Activated T-cell treated with anti-CD3 and anti-CD28 coated beads, Interleukin-2, amount 50 U/mL, for 48 hours (primary cell): ENCODE measurements at places on chromosomes 7 and 10.

- DNase-seq = no peak
Measured at GRCh38 chr7:134768243-134768642, 11.2 kb upstream of the CALD1 start.

GRCh38 chr10:132803416-132804210, 17.7 kb upstream of the NKX6-2 start:
- DNase-seq = no peak

GRCh38 chr7:2670171-2670570, 17.8 kb upstream of the AMZ1 start:
- no peak for DNase-seq

DNA sequence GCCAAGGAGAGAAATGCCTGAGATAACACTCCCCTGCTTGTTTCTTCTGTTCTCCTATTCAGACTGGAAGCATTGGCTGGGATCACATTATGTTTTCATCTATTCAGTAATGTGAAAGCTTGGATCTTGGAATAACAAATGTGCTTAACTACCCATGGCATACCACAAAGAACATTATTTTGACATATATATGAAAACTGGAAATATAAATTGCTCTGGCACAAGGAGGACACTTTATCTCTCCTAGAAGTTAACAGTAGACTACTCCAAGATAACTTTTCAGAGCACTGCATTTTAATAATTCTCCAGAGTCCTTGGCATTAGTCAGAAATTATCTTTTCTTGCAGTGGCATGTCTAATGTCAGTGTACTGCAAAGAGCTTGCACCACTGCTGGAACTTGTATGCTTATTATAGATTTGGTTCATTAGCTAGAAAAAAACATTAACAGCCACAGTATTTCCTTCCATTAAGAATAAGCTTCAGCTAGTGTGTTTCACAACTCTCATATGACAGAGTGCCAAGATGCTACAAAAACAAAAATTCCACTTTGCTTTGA, 169.3 kb upstream of the LRRN3 start:
- DNase-seq = no peak

- no peak for DNase-seq
Measured at GRCh38 chr10:96987842-96988175, 155.7 kb downstream of the LCOR start.

GRCh38 chr7:1986366-1987083, 246.2 kb downstream of the MAD1L1 start:
- peak; percentile 25 for DNase-seq

GRCh38 chr7:126445991-126446390, 806.8 kb downstream of the GRM8 start:
- no peak for DNase-seq

DNA sequence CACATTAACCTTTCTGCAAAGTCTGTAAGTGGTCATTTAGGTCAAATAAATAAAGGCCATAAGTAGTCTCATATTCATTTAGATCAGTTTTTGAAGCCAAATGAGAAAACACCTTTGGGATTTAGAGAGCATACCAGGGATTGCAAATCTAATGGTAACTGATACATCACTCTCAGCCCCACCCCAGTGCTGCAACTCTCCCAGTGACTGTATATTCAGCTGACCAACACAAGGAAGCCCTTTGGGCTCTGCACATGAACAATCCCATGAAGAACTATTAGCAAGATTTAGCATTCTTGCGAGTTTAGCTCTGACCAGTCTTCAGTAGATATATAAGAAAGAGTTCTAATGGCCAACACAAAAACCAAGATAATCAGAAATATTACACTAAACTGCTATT, 252.3 kb downstream of the CSTF2T start:
- no peak for DNase-seq

DNA sequence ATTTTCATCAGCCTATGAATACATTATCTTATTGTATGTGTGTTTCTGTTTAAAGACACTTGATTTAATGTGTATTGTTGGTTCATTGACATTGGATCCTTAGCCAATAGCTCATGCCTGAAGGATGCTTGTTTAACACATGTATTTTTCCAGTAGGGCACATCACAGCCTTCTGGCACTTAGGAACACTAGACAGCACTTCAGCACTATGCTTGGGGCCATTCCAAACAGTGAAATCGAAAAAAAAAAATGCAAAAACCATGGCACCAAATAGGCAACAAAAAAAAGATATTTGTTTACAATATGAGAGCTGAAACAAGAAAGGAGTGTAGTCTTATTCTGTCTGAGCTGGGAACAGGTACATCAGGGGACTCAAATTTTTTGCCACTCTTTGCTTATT, 262.8 kb downstream of the SLC25A13 start:
- no peak for DNase-seq

DNA sequence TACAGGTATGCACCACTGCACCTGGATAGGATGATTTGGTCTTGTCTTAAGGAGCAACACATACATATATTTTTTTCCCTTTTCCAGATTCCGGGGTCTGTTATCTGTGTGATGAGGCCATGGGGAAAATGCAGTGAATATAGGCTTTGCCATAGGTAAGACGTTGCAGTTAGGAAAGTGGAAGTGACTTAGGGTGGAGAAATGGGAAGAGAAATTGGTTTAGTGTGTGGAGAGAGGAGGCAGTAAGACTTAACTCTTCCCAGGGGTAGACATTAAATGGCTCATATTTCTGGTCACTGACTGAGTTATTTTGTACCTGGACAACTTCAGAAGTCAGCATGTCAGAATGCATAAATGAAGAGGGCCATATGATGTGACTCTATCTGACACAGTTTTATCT, 66.7 kb downstream of the PFKFB3 start:
- no peak for DNase-seq

DNA sequence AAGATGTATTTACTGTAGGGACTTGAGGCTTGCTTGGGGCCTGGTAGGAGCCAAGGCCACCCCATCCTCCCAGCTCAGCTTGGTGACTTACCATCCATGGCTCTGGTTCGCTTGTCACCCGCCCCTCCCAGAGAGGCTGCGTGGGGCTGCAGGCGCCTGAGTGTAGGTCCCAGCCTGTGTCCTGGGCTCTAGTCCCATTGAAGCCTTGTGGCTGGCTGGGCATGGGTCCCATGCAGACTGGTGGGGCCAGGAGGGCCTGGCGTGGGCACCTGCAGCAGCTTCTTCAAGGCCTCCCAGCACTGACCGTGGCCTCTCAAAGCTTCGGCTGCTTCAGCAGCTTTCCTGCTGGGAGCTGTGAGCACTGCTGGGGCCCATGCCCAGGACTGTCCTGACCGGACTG, 118.1 kb downstream of the INPP5A start:
- no peak for DNase-seq

DNA sequence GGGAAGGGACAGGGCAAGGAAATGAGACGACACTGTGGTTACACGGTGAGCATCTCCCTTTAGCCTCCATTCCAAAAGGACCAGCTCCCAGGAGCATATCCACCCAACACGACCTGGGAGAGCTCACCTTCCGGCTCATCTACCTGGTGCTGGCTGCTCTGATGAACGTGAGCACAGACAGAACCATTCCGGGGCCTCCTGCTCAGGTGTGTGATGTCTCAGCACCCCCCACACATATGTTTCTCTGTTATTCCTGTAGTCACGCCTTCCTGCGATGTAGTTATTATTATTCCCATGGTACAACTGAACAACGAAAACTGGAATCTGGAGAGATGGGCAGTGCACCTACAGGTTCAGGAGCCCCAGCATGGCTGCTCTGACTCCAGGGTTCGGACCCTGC, 20.5 kb upstream of the GPR26 start:
- DNase-seq = no peak

- no peak for DNase-seq
Measured at GRCh38 chr7:95874541-95875265, 102.3 kb downstream of the DYNC1I1 start.

- peak; percentile 75 for DNase-seq
Measured at GRCh38 chr7:2632733-2633537, 1.1 kb downstream of the TTYH3 start.

DNA sequence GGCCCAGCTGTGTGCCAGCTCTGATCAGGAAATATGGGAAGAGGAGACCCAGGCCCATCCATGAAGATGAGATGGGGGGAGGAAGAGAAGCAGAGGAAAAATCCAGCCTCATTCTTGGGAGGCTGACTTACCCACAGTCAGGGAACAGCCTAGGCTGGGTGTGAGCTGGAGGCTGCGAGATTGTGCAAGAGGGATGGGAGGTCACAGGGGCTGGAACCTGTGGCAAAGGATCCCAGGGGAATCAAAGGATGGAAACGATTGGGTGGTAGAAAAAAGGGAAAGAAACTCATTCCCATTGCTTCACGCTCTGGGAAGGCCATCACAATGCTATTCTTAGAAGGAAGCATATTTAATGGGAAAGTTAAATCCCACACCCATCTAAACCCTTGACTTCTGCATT, 26.7 kb upstream of the CRHR2 start:
- DNase-seq = no peak

DNA sequence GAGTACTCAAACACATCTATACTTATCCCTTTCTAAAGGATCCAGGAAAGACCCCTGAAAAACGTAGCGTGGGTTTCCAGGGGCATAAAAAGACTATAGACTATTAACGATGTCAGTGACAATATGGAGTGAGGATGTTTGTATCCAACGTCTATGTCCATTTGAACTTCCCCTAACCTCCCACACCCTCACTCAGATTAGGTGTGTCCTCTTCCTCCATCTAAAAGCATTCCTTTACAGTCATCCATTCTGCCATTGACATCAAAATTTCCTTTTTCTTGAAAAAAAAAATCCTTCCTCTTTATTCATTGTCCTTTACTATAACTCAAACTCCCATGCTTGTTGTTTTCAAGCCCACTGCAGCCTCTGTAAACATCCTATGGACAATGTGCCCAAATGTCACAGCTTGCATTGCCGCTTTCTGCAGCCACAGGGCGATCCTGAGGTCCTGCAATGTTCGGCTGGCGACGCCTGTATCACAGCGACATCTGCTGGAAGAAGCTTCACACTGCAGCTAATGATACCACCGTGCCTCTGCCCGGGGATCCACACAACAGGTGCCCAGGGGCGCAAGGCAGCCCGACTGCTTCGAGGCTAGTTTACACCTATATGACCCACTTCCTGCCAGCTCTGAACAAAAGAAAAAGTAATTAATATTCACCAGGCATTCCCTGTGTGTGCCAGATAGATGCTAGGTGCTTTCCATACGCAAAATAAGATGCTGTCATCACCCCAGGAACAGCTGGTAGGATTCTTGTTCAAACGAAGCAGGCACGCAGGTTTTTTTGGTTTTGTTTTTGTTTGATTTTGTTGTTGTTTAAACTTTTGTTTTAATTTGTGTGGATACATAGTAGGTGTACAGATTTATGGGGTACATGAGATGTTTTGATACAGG, 267.9 kb upstream of the GHITM start:
- peak; percentile 75 for DNase-seq

GRCh38 chr10:14770927-14771326, 3.8 kb downstream of the FAM107B start:
- no peak for DNase-seq

DNA sequence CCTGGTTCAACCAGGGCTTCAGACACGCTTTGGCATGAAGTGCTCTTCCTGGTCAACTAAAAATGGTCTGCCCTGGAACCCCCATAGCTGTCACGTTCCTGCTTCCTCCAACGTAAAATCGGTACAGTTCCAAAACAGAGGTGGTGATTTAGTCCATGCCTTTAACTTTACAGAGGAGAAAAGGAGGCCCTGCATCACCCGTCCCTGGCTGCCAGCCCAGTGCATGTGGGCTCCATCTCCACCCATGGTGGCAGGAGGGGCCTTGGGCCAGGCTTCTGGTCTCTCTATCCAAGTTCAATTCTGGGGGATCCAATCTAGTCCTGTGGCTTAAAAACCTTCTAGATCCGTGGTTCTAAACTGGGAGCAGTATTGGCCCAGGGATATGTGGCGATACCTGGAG, 18.7 kb downstream of the ECHDC3 start:
- DNase-seq = no peak

DNA sequence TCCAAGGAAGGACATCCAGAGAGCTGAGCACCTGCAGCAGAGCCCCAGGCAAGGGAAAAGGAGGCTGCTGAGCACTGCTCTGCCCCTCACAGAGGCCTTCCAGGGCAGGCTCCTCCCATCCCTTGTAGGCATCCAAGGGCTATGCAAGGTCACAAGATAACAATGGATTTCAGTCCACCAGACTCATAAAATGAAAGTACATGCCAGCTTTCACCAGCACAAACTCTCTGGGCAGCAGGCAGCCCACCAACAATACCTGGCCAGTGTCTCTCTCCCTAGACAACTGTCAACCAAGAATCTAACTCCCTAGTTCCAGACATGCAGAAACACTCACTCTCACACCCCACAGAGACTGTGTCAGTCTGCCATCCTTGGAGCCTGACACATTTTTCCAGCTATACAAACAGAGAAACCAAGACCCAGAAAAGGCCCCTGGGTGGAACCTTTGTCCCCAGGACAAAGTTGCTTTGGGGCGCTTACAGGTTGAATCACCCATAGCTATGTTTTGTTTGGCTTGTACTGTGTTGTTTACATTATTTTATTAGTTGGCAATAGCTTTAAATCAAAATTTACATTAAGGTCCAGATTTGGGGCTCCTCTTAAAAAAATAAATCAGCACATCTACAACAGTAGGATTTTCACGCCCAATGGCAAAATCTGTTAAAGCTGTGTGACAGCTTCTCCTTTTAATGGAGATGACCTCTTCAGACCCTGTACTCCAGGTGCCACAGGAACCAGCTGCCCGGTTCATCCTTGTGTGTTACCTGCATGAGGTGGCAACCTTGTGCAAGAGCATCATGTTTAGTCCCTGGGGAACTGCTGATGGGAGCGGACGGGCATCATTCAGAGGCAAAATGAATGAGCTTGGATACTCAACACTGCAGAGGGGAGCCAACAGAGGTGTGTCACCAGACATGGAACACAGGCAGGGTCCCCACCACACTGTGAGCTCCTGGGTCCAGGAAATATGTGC, 5.2 kb downstream of the GRID1 start:
- no peak for DNase-seq
